ENCODE measurements at places on chromosomes 6 and 20. TPM values are rescaled to one million over a fixed set of nuclear protein-coding genes. Genes with fewer than 3 reads are reported as not detected.

The AP5S1 gene
- 12.8 TPM for polyA plus RNA-seq

The SLC22A16 gene
- polyA plus RNA-seq = not detected

The ABHD16B gene
- polyA plus RNA-seq = 0.19 TPM

The RUNX2 gene
- 2.9 TPM for polyA plus RNA-seq

The SIRPA gene
- 0.26 TPM for polyA plus RNA-seq

The PLCG1 gene
- 12.8 TPM for polyA plus RNA-seq

The SAMD3 gene
- polyA plus RNA-seq = 7.1 TPM

The LY6G6F gene
- 0.95 TPM for polyA plus RNA-seq

The CTCFL gene
- not detected for polyA plus RNA-seq

The IRF4 gene
- 22.9 TPM for polyA plus RNA-seq

The ACSS1 gene
- polyA plus RNA-seq = 59.8 TPM

The OR2B6 gene
- polyA plus RNA-seq = not detected

The PPP1R3G gene
- polyA plus RNA-seq = 0.23 TPM

The ARMH2 gene
- polyA plus RNA-seq = 0.50 TPM

The PNPLA1 gene
- 0.19 TPM for polyA plus RNA-seq

The SYNDIG1 gene
- not detected for polyA plus RNA-seq

The CBFA2T2 gene
- 22.8 TPM for polyA plus RNA-seq

The NKX2-2 gene
- not detected for polyA plus RNA-seq

The C6orf15 gene
- polyA plus RNA-seq = not detected

The HAO1 gene
- polyA plus RNA-seq = not detected

The CNR1 gene
- polyA plus RNA-seq = 2.5 TPM

Data from IgD-negative memory B cell (primary cell).